ENCODE measurements at places on chromosomes 16 and 17.

- H3K27ac ChIP-seq = no peak overlapping the region
- H3K36me3 ChIP-seq = no peaks in the 10 kb centered on the region
- no peaks in the 10 kb centered on the region for H3K27me3 ChIP-seq
- DNase-seq = no peak
- no peaks in the 10 kb centered on the region for H3K4me1 ChIP-seq
Measured at GRCh38 chr16:82979406-82980111, 352.8 kb downstream of the CDH13 start.

GRCh38 chr17:82638183-82638773 lies 10.0 kb downstream of the WDR45B start:
- no peak for DNase-seq
- H3K4me1 ChIP-seq = peaks cover 34% of the 10 kb centered on the region
- H3K27me3 ChIP-seq = no peaks in the 10 kb centered on the region
- no peak overlapping the region for H3K27ac ChIP-seq

DNA sequence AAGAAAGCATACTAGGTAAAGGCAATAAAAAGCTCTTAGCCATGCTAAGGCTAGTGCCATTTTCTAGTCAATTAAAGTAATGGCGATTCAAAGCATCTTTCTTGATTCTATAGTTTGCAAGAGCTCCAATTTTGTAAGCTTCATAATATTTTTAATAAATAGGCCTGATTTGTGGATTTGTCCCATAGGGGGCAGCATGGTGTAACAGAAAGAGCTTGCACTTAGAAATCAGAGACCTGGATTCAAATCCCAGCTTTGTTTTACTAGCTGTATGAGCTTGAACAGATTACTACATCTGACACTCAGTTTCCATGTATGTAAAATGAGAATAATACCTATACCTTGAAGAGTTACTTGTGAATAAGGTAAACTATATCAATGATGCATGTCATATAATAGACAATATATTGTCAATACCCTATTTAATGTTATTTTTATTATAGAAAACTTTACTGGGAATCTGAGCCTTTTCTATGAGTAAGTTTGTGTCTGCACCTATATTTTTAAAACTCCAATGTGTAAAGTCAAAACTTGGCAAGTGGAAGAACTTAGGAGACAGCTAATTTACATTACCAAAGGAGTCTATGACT lies 93.6 kb upstream of the NOG start:
- H3K36me3 ChIP-seq = no peaks in the 10 kb centered on the region
- no peaks in the 10 kb centered on the region for H3K27me3 ChIP-seq
- no peaks in the 10 kb centered on the region for H3K4me1 ChIP-seq
- no peak overlapping the region for H3K4me3 ChIP-seq
- H3K27ac ChIP-seq = no peak overlapping the region

DNA sequence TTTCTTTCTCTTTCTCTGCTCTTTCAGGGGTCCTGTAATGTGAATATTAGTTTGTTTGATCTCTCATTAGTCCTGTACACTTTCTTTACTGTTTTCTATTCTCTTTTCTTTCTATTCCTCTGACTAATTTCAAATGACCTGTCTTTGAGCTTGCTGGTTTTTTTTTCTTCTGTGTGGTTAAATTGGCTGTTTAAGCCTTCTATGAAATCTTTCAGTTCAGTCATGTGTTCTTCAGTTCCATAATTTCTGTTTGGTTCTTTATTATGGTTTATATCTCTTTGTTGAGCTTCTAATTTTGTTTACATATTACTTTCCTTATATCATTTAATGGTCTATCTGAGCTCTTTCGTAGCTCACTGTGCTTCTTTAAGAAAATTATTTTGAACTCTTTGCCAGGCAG lies 31.3 kb upstream of the NKD1 start:
- H3K27me3 ChIP-seq = no peaks in the 10 kb centered on the region
- no peak overlapping the region for H3K27ac ChIP-seq
- H3K4me3 ChIP-seq = no peak overlapping the region
- DNase-seq = no peak
- H3K4me1 ChIP-seq = no peaks in the 10 kb centered on the region

All from tibial nerve (tissue), 4 donors.